A172 (cell line): ENCODE measurements at places on chromosomes 2 and 18.

DNA sequence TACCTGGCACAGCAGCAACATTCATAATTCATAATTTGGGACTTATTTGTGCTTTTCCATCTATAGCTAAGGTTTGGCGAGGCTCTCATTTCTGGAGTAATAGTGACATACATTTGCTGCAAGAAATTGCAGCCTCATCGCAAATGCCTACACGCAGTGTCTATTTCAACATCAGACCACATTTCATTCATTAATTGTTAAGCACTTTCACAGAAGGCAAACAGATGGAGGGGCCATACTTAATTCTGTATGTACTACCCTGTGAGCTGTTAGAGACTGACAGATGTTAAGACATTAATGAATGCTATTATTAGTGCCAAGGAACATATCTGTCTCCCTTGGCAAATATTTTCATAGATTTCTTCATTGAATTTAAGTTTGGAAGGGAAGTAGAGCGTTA lies 125.7 kb downstream of the UXS1 start:
- no peak for DNase-seq

DNA sequence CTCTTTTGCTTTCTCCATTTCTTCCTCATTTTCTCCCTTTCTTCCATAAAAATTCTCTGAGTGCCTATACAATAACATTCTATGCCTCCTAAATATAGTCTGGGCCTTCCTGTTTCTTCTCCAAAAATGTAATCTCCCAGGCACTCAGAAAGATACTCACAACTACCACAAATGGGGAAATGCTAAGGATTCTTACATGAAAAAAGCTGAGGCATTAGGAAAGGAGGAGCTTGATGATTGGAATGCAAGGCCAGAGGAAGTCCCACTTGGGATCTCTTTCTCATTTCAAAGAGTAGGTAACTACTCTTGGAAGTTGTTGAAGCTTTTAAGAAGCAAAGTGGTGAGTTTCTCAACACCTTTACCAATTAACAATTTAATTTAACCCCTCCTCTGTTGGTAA lies 3.4 kb downstream of the VSNL1 start:
- no peak for DNase-seq

DNA sequence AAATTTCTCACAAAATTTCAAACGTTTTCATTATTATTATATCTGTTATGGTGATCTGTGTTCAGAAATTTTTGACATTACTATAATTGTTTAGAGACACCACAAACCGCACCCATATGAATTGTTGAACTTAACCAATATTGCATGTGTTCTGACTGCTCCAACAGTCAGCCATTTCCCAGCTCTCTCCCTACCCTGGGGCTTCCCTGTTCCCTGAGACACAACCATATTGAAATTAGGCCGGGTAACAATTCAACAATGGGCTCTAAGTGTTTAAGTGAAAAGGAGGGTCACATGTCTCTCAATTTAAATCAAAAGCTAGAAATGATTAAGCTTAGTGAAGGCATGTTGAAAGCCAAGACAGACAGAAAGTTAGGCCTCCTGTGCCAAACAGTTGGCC lies 424.0 kb downstream of the DSC3 start:
- DNase-seq, result no peak

DNA sequence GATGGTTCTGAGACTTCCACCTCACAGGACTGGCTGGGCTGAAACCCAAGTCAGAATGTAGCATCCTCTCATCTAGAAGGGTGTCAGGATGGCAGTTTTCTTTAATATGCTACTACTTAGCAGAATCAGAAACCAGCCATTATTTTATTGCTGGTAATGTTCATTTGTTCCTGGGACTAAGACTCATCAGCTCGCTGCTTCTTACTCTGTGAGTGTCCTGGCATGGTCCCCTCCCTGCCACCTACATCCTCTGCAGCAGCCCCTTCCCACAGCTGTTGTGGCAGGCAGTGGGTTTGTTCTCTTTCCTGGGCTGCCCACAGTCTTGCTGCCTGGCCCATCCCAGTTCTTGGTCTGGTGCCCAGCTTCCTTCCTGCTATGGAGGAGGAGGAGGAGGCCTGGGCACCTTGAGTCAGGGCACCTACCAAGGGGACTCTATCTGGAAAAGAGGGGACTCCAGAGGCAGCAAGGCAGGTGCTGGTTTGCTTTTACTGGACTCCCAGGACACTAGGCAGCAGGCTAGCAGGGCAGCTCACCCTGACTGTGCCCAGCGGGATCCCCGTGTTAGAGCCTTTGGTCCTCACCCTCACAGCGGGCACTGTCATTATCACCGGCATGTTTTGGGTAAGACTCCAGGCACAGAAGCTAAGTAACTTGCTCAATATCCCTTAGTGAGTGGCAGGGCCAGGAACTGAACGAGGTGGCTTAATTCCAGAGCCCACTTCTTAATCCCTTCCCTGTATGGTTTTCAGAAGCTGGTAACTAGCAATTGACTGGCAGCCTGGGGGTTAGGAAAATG lies 62.1 kb downstream of the LRRFIP1 start:
- DNase-seq, result no peak

GRCh38 chr2:118251427-118251826 lies 163.2 kb downstream of the INSIG2 start:
- peak; percentile 15 for DNase-seq
